IMR-90 (cell line): ENCODE measurements at places on chromosomes 13 and 19. TPM values are rescaled to one million over a fixed set of nuclear protein-coding genes. Genes with fewer than 3 reads are reported as not detected.

The MRPL34 gene
- 31.7 and 37.0 TPM in 2 replicates for polyA plus RNA-seq

The ZNF525 gene
- 1.3 and 1.4 TPM in 2 replicates for polyA plus RNA-seq

DNA sequence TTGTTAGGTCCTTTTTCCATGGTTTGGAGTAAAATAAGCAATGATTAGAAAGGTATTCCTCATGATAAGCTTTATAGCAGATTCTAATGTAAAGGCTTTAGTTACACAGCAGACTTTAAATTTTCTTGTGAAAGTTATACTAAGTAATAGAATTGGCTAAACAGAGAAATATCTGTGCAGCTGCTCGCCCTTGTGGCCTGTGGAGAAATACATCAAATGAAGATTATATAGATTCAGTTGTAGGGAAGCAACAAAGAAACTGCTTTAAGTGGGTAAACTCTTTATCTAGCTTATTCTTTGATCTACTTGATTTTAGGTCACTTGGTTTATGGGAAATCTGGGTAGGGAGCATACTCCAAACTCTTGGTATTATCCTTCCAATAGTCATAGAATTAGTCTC is 1269.7 kb upstream of the SPRY2 start:
- H3K27ac ChIP-seq: no peak overlapping the region
- H3K4me3 ChIP-seq: no peak overlapping the region
- H3K36me3 ChIP-seq: no peaks in the 10 kb centered on the region
- no peaks in the 10 kb centered on the region for H3K4me1 ChIP-seq

The NMRK2 gene
- not detected in 2 replicates for polyA plus RNA-seq

DNA sequence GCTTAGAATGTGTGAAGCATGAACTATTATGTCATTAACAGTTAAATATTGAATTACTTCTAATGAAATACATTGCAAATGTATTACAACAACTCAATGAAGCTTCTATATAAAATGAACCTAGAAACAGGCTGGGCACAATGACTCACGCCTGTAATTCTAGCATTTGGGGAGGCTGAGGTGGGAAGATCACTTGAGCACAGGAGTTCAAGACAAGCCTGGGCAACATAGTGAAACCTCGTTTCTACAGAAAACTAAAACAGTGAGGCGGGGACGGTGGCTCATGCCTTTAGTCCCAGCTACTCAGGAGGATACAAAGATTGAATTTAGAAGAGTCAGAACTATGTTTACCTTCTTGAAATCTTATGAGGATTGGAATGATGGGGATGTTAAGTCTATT is 505.1 kb downstream of the SLITRK5 start:
- no peak overlapping the region for H3K4me3 ChIP-seq
- no peaks in the 10 kb centered on the region for H3K36me3 ChIP-seq
- no peak overlapping the region for H3K27ac ChIP-seq
- DNase-seq: no peak
- no peaks in the 10 kb centered on the region for H3K27me3 ChIP-seq

The KLK2 gene
- not detected in 2 replicates for polyA plus RNA-seq

The NLRP5 gene
- polyA plus RNA-seq: not detected in 2 replicates

GRCh38 chr13:33091415-33091774 is 75.2 kb downstream of the KL start:
- H3K27ac ChIP-seq: no peak overlapping the region
- H3K4me1 ChIP-seq: no peaks in the 10 kb centered on the region
- H3K4me3 ChIP-seq: no peak overlapping the region
- no peaks in the 10 kb centered on the region for H3K27me3 ChIP-seq
- H3K36me3 ChIP-seq: no peaks in the 10 kb centered on the region

- no peak for DNase-seq
- no peaks in the 10 kb centered on the region for H3K27me3 ChIP-seq
- H3K36me3 ChIP-seq: no peaks in the 10 kb centered on the region
- H3K27ac ChIP-seq: no peak overlapping the region
Observed at GRCh38 chr19:50967929-50968715, 1.3 kb downstream of the KLK6 start.

DNA sequence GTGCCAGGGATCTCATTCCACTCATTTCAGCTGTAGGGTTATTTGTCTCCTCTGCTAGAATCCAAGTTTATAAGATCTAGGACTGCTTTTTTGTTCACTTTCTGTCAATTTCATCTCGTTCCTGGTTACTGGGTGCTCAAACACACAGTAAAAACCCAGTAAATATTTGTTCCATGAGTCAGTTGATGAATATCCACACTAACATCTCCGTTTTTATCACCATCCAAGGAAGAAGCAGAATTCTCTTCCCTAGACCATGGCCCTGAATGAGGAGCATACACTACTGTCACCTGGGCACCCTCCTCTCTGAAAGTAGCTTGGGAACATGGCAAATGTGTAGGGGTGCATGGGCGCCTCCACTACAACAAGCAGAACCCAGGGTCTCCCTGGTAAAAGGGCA is 390.8 kb downstream of the FOXO1 start:
- no peak for DNase-seq
- no peak overlapping the region for H3K4me3 ChIP-seq
- H3K27ac ChIP-seq: no peak overlapping the region
- no peaks in the 10 kb centered on the region for H3K27me3 ChIP-seq

The RXFP2 gene
- not detected in 2 replicates for polyA plus RNA-seq

The SLC7A10 gene
- not detected in 2 replicates for polyA plus RNA-seq

GRCh38 chr13:40533072-40533471 is 133.4 kb downstream of the FOXO1 start:
- DNase-seq: no peak
- no peaks in the 10 kb centered on the region for H3K36me3 ChIP-seq
- H3K4me3 ChIP-seq: no peak overlapping the region
- no peak overlapping the region for H3K27ac ChIP-seq
- no peaks in the 10 kb centered on the region for H3K4me1 ChIP-seq

GRCh38 chr19:29098863-29099481 is 114.0 kb downstream of the UQCRFS1 start:
- H3K36me3 ChIP-seq: no peaks in the 10 kb centered on the region
- no peak overlapping the region for H3K4me3 ChIP-seq
- no peaks in the 10 kb centered on the region for H3K27me3 ChIP-seq
- no peaks in the 10 kb centered on the region for H3K4me1 ChIP-seq
- peak; percentile 77 for DNase-seq

- peaks cover 95% of the 10 kb centered on the region for H3K27me3 ChIP-seq
- no peak for DNase-seq
- no peaks in the 10 kb centered on the region for H3K4me1 ChIP-seq
- H3K4me3 ChIP-seq: no peak overlapping the region
- no peaks in the 10 kb centered on the region for H3K36me3 ChIP-seq
Observed at GRCh38 chr19:49430678-49431329, 5.6 kb downstream of the GFY start.

The PRSS57 gene
- not detected in 2 replicates for polyA plus RNA-seq

The KLK8 gene
- polyA plus RNA-seq: not detected in 2 replicates

The PSMD8 gene
- 475 and 538 TPM in 2 replicates for polyA plus RNA-seq

DNA sequence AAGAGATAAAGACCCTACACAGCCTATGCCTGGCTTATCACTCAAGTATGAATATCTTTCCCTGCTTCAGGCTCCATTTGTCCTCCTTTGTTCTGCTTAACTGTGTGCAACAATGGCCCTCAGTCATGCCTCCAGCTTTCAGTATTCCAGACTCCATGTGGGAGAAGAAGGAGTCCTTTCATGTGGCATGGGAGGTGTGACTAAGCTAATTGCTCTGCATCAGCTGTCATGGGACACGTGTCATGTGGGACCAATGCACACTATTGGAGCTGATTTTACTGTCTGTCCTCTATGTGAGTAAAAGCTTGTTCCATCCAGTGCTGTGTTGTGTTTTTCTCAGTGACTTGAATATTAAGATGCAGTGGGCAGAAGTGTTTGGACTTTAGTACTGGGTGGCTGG is 1198.3 kb downstream of the OLFM4 start:
- no peak for DNase-seq
- no peak overlapping the region for H3K4me3 ChIP-seq
- no peak overlapping the region for H3K27ac ChIP-seq
- H3K4me1 ChIP-seq: no peaks in the 10 kb centered on the region
- H3K27me3 ChIP-seq: no peaks in the 10 kb centered on the region

The IFNL1 gene
- not detected in 2 replicates for polyA plus RNA-seq

- H3K36me3 ChIP-seq: no peaks in the 10 kb centered on the region
- H3K4me3 ChIP-seq: no peak overlapping the region
- H3K27me3 ChIP-seq: no peaks in the 10 kb centered on the region
Observed at GRCh38 chr13:80726868-80727267, 385.9 kb upstream of the SPRY2 start.

The ZNF888 gene
- 0.50 and 0.82 TPM in 2 replicates for polyA plus RNA-seq

DNA sequence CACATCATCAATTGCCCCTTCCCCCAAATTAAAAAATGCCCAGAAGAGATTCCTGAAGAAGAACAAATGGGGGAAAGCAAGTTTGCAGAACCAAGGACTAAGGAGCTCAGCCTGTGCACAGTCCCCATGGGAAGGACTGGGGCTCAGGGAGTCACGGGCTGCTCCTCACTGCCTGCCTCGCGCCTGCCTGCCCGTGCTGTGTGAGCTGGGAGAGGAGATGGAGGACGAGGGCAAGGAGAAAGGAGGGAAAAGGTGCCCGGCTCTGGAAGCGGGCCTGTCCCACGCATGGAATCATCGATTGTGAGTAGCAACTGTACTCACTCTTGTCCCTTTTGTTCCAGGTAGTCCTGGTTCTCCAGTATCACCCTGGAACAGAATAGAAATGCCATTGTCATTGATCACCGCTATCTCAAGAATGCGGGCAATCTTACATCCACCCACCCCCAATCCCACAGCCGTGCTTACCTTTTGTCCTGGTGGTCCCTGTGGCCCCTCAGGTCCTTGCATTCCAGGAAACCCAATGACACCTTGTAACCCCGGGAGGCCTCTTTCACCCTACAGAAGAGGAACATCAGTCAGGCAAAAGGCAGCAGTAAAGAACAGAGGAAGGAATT is 93.4 kb downstream of the COL4A1 start:
- DNase-seq: no peak
- H3K4me3 ChIP-seq: no peak overlapping the region

DNA sequence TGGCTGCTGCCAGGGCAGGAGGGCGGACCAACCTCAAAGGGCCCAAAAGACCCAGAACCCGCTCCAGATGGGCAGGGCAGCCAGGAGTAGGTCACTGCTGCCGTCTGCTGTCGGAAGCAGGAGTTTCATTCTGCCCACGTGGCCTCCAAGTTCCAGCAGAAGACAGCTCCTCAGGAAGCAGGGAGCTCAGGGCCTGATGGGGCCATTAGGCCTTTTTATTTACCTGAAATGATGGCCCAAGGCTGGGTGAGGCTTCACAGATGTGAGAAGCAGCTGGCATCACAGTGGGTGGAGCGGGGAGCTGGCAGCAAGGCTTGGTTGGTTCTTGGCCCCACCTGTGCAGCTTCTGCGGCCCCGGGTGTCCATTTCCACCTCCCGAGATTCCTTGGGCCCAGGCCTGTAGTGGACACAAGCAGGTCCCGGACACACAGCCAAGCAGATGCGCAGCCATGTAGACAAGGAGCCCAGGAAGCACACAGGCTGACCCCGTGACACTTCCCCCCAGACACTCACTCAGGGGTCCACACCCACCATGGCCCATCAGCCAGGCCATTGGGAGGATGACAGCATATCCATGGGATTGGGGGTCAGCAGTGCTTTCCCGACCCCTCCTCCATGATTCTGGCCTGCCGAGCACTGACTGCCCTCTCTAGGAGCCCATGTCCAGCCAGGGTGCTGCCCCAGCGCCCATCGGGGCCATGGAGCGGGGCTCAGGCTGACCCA is 26.4 kb downstream of the C13orf46 start:
- no peak overlapping the region for H3K4me3 ChIP-seq
- H3K27ac ChIP-seq: no peak overlapping the region; the same call in 1 of the 2 replicates
- no peaks in the 10 kb centered on the region for H3K27me3 ChIP-seq
- H3K36me3 ChIP-seq: no peaks in the 10 kb centered on the region; the same call in none of the 2 replicates
- peaks cover 11% of the 10 kb centered on the region for H3K4me1 ChIP-seq

DNA sequence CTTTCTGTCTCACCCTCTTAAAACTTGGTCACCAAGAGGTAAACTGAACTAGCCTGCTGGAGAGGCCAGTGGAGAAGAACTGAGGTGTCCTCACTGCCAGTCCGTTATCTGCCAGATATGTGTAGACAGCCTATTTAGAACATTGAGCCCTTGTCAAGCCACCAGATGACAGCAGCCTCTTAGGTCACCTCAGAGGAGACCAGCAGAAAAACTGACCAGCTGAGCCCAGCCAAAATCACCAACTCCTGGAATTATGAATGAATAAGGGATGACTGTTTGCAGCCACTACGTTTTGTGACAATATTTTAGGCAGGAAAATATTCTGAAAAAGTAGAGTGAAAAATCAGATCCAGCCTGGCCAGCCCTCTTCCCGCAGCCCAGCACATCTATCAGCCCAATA is 513.9 kb downstream of the DCT start:
- H3K36me3 ChIP-seq: no peaks in the 10 kb centered on the region
- no peaks in the 10 kb centered on the region for H3K27me3 ChIP-seq
- DNase-seq: no peak
- H3K4me3 ChIP-seq: no peak overlapping the region

GRCh38 chr13:102176846-102177245 is 225.0 kb downstream of the FGF14 start:
- no peak for DNase-seq
- no peaks in the 10 kb centered on the region for H3K27me3 ChIP-seq
- H3K36me3 ChIP-seq: no peaks in the 10 kb centered on the region
- no peaks in the 10 kb centered on the region for H3K4me1 ChIP-seq
- no peak overlapping the region for H3K4me3 ChIP-seq

The CGB8 gene
- polyA plus RNA-seq: 0.47 and 0.48 TPM in 2 replicates

GRCh38 chr13:113837560-113838355 is 26.1 kb downstream of the GAS6 start:
- peak overlapping the region; percentile 98 for H3K27ac ChIP-seq
- H3K4me3 ChIP-seq: peak overlapping the region; percentile 25; the same call in 1 of the 2 replicates
- peak; percentile 98 for DNase-seq
- no peaks in the 10 kb centered on the region for H3K27me3 ChIP-seq
- H3K36me3 ChIP-seq: peaks cover 56% of the 10 kb centered on the region

DNA sequence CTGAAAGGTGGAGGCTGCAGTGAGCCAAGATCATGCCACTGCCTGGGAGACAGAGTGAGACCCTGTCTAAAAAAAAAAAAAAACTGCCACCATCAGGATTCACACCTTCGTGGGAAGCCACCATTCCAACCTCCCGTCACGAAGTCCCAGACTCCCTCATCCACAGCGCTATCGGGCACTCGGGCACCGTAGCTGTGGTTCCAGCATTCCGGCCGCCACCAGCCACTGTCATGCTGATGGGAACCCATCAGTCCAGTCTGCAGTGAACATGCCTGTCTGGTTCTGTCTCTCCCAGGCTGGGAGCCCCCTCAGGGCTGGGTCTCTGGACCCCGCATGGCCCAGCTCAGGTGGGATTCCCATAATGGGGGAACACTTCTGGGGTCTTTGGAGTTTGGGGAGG is 27.5 kb downstream of the TINCR start:
- 0 out of 2 replicates have a peak, but pooled peaks cover 2% of the 10 kb centered on the region for H3K4me1 ChIP-seq
- H3K4me3 ChIP-seq: no peak overlapping the region
- no peak overlapping the region for H3K27ac ChIP-seq
- H3K27me3 ChIP-seq: peaks cover 15% of the 10 kb centered on the region
- DNase-seq: no peak
- H3K36me3 ChIP-seq: no peaks in the 10 kb centered on the region
